ENCODE measurements at places on chromosomes 7 and 10.

- DNase-seq, result no peak
These were observed at the start of gene GIMAP4 for GRCh38 chr7:150567169-150567568. TSS of gene GIMAP4 (plus strand) at chr7:150567390. CDS start at chr7:150569902, 2,512 bp downstream.

DNA sequence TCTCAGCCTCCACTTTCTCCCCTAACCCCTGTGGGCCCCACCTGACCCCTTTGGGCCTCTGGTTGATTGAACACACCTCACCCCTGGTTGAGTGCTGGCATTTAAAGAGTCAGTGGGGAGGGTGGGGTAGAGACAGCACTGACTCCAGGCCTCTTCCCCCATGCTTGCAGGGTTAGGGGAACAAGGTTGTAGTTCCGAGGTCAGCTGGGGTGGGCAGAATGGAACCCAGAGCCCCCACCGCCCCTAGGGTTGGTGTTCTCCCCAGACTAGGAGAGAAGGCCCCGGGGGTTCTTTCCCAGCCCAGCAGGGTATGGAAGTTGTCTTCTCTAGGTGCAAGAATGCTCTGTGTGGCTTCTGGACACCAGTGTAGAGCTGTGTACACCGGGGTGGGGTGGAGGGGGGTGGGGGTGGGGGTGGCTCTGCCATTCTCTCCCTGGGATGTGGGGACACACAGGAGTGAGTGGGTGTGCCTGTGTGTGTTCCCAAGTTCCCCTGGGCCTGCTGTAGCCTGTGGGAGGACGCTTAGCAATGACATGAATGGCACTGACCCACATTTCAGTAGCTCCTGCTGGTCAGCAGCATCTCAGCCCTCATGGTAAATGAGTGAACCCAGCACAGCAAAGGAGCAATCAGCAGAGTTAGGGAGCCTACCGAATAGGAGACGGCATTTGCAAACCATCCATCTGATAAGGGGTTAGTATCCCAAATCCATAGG is 33.6 kb downstream of the PRF1 start:
- DNase-seq, result no peak

- DNase-seq, result no peak
These were observed 112.3 kb downstream of the HTR7 start for GRCh38 chr10:90745565-90745964.

- no peak for DNase-seq
These were observed 144.4 kb downstream of the ARID5B start for GRCh38 chr10:62045765-62046521.

DNA sequence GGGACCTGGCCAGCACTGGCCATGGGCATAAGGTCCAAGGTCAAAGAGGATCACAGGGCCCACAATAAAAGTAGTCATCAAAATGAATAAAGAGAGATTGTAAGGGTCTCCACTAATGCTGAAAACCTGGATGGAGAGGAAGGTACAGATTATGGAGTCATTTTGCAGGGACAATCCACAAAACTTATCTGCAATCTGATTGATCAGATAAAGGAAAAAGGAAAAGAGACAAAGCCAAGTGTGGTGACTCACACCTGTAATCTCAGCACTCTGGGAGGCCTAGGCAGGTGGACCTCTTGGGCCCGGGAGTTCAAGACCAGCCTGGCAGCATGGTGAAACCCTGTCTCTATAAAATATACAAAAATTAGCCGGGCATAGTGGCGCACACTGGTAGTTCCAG is 174.0 kb downstream of the NPSR1 start:
- no peak for DNase-seq

- no peak for DNase-seq
These were observed 44.8 kb downstream of the CLIP2 start for GRCh38 chr7:74334030-74334429.

DNA sequence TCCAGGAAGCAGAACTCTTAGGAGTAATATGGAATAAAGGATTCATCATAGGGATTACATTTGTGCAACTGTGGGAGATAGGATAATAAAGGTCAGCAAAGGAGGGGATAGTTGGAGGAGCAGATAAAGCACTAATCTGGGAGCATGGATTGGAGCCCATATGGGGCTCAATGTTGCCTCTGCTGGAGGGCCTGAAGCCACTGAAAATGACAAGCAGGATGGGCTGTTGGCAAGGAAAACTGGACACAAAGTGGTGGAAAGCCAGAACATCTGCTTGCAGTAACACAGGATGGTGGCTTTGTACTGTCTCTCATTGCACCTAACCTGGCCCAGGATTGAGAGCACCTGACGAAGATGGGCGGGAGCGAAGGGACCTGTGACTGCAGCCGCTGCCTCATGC is 15.0 kb upstream of the COMMD3 start:
- no peak for DNase-seq

DNA sequence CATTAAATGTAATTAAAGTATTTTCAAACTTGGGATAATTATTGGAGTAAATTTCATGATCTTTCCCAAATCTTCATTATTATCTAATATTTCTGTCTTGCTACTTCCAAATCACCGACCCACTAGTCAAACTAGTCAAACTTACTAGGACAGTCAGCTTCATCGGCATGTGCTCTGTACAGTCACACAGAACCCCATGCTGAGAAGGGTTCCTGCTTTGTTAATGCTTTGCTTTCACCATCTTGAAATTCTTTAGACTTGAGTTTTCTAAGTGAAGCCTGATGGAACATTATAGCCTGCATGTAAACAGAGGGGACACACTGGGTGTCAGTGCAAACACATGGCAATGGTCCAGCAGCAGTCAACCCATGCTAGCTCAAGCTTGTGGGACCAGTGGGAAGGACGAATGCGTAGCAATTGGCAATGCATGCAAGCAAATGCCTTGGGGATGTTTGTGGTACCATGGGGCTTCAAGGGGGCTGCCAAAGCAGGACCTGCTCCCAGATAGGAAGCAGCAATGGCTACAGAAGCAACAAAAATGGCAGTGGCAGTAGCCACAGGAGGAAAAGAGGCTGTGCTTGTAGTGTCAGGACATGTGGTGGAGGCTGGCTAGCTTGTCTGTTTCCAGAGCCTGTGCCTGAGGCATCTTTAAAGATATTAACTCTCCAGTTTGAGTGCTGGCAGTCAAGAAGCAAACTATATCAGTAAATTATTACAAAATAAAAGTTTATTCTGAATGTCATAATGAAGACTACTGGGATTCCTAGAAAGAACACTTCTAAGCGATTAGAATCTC is 441.1 kb upstream of the SEMA3D start:
- DNase-seq, result no peak

- no peak for DNase-seq
These were observed 164.4 kb downstream of the ARL4A start for GRCh38 chr7:12851841-12852240.

- no peak for DNase-seq
These were observed 54.3 kb downstream of the SPDYE5 start for GRCh38 chr7:75546237-75547015.

DNA sequence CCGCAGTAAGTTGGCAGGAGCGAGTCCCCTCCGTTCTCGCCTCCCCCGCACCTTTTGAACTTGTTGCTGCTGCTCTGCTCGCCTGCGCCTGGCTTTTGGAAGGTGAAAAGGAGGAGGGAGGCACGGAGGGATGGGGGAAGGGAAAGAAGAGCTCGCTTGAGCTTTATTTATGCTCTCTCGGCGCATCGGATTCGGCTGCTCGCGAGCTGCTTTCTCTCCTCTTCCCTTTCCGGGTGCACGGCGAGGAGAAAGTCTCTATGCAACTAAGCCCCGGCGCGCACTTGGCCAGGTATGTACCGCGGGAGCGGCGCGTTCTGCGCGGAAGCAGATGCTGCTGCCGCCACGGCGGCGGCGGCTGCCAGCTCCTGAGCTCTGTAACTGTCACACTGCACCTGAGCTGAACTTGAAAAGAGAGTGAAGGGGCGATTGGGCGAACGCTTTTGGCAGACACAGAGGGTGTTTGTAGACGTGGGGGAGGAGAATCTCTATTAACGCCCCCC is 551 bp downstream of the KCND2 start:
- no peak for DNase-seq

Measured in stimulated activated CD4-positive, alpha-beta T cell treated with anti-CD3 and anti-CD28 coated beads, Interleukin-1b, Interleukin-23, amount 100 ng/mL, for 24 hours (primary cell).